ENCODE measurements at places on chromosomes 7 and 10. TPM values are rescaled to one million over a fixed set of nuclear protein-coding genes. Genes with fewer than 3 reads are reported as not detected.

DNA sequence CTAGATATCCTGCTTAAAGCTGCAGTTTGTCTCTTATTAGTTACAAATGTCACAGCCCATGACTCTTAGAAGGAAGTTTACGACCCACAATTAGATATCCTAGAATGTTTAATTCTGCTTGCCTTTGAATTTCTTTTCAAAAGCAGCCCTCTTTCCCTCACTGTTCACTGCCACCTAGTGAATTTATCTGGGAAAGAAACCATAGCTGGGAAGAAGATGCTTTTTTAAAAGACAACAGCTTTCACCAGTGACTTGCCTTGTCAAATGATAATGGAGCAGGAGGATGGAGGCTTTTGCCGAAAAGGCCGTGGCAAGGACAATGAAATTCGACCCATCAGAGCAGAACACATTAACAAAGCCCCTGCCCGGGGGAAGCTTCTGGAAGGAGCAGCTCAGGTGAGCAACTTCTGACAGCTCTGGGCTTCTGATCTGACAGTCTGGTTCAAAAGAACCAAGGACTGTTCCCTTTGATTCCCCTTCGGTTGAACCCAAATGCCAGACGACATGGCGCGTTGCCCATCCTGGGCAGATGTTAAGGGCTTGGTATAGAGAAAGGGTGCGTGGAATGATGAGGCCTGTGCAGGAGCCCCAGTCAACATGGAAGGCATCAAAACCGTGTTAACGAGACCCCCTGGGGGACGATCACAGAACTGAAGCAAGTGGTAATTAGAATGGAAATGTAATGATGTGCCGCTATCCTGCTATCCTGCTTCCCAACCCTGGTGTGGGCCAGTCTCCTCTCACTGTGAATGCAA is 236.8 kb downstream of the FRMD4A start:
- peak; percentile 26 for DNase-seq

DNA sequence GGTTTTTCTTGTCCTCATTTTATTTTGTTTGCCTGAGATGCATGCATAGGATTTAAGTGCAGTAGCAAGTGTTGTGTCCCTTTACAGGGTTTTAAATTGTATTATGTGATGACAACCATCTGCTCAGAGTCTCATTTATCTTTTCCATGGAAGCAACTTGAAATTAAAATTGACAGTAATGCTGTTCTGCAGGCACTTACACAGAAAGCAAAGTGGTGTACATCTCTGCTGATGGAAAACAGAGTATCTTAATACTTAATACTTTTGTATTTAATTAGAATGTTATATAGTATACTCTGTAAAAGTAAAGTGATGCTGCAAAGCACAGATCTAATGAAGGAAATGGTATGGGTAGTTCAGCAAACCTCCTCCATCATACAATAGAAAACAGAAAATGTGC is 482.9 kb downstream of the POM121L12 start:
- DNase-seq: no peak

GRCh38 chr10:80453842-80454512 is at the start of gene TSPAN14:
Gene TSPAN14 (plus strand): TSS chr10:80454310. CDS start chr10:80489234, 34,924 bp downstream.
- DNase-seq: peak; percentile 83

The C10orf105 gene
- not detected for total RNA-seq

- peak; percentile 96 for DNase-seq
These were observed 12.3 kb upstream of the ASB4 start for GRCh38 chr7:95473276-95473985.

DNA sequence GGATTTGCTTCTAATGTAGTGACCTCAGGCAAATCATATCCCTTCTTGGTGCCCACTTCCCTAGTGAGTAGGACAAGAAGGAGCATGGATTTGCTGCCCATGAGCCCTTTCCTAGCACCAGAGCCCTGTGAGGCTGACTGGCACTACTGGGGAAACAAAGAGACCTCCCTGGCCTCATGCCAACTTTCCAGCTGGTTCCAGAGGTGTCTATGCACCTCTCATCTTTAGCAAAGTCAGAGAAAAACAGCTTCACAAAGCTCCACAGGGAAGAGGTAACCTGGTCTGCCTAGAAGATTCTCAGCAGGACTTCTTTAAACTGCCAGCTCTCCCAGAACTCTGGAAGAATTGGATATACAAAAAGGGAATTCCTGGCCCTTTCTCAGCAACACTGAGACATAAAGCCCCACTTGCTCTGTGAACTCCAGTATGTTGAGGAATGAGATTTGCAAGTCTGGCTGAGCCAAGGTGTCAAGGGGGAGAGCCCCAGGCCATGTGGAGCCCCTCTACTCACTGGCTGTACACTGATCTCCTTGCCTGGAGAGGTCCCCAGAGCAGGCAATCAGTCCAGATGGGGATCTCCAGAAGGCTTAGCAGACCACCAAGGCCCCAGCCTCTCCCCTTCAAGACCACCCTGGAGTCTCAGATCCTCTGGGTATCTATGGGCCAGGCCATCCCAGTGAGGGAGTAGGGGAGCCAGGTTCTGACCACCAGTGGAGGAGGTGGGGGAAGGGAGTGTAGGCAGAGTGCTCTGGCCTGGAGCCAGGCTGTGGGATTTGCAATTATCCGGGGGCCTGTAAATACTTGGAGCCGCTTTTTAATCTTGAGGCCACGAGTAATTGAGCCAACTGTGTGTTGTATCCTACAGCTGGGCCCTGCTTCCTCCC is 24.4 kb upstream of the RBM20 start:
- DNase-seq: peak; percentile 82

The CDK14 gene
- 67.6 TPM for total RNA-seq

DNA sequence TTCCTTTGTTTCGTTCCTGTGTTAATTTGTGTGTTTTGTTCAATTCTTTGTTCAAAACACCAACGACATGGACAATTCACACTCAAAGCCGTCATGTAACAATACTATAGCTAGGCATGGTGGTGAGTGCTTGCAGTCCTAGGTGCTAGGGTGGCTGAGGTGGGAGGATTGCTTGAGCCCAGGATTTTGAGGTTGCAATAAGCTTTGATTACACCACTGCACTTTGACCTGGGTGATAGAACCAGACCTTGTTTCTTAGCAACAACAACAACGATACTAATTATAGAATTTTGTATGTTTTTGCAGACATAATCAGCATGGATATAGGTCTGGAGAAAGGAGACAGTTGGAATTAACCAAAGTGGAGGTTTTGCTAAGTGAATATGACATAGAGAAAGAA is 936.2 kb downstream of the PCDH15 start:
- no peak for DNase-seq

- DNase-seq: no peak
These were observed 58.0 kb downstream of the DLG5 start for GRCh38 chr10:77868523-77868922.

DNA sequence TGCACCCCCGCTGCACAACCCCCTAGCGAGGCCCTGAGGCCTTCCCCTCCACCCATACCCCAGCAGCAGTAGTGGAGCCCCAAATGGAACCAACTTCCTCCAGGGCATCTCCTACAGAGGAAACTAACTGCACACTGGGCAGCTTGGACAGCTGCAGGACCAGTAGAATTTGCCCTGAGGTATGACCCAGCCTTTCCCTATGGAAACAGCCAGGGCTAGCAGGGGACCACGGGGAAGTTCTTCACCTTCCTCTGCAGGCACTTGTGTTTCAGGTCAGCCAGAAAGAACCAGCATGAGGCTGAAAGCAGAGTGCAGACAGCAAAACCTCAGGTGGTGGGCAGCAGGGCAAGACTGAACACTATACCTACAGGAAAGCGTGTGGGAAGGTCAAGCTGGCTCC is 5.7 kb upstream of the EEPD1 start:
- DNase-seq: no peak

GRCh38 chr10:114305521-114305925 is 66.5 kb downstream of the VWA2 start:
- no peak for DNase-seq

DNA sequence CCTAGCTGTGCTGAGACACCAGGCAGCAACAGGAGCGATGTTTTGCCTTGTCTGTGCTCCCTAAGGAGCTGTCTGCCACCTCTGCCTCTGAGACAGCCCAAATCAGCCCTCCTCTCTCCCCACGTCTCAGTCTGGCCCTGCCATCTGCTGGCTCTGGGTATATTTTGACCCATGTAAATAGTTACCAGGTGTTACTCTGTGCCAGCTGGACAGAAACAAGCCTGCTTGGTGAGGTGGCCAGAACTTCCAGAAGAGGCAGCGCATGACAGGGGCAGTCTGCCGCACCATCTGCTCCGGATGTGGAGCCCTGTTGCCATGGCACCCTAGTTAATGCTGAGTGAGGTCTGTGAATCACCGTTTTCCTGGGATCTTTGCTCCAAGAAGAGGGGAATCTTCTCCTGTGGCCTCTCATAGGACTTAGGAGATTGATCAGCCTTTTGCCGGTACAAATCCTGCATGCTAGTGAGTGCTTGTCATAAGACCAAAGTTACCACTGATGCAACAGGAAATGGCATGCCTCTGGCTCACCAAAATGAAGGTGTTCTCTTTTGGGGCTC is 31.8 kb downstream of the GSTO2 start:
- DNase-seq: peak; percentile 71

DNA sequence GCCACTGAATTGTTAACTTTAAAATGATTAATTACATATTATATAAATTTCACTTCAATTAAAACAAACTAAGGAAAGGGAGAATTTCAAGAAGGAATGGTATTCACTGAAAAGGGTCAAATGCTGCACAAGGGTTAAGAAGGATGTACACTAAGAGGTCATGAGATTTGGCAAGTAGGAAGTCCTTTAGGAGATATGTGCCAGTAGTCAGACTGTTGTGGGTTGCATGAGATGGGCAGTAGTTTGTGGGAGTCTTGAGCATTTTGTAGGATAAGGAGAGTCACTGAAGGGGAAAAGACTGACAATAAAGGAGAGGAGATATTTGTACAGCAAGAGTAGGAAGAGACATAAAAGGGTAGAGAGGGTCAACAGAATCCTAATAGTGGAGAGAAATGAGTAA is 12.4 kb upstream of the PTPN12 start:
- no peak for DNase-seq

DNA sequence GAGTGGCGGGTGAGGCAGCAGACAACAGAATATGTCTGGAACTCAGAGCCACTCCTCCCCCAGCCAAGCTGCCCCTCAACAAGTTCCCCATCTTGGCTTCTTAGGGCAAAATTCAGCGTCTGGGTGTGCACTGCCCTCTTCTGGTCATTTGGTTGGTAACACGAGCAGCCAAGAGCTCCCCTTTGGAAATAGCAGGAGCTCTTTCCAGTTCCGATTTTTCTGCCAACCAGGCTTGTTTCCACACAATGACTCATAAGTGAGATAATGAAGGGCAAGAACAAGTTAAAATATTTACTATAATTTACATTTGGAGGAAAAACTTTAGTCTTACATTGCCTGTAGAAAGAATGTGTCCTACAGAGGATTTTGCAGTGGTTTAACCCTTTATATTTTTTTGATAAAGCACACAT is 70.5 kb downstream of the ADCYAP1R1 start:
- peak; percentile 79 for DNase-seq

- no peak for DNase-seq
These were observed 41.5 kb upstream of the EBLN1 start for GRCh38 chr10:22259280-22259679.

The TFEC gene
- 0.47 TPM for total RNA-seq

DNA sequence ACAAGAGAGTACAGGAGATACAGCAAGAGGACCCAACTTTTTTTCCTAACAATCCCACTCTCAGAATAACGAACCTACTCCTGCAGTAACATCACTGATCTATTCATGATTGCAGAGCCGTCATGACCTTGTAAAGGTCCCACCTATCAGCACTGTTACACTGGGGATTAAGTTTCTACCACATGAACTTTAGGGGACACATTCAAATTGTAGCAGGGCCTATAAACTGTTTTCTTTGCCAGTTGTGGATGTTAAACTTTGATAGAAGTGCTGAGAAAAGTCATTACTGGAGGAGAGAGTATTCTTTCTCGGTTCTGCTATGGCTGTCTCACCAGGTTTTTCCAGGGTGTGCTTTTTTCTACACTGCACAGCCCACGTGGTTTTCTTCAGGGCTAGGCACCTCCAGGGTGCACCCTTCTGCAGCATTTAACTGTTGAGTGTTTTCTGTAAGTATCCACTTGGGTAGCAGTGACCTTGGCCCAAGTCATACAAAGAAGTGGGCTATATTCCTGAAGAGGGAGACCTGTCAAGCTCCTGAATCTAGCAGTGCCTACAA is 131.6 kb upstream of the AHR start:
- no peak for DNase-seq

The GIMAP2 gene
- total RNA-seq: not detected

- DNase-seq: no peak
These were observed 49.4 kb downstream of the GTF2IRD1 start for GRCh38 chr7:74503061-74503460.

GRCh38 chr10:49230004-49230403 is 41.8 kb upstream of the TMEM273 start:
- no peak for DNase-seq

The TAS2R4 gene
- total RNA-seq: 0.18 TPM

DNA sequence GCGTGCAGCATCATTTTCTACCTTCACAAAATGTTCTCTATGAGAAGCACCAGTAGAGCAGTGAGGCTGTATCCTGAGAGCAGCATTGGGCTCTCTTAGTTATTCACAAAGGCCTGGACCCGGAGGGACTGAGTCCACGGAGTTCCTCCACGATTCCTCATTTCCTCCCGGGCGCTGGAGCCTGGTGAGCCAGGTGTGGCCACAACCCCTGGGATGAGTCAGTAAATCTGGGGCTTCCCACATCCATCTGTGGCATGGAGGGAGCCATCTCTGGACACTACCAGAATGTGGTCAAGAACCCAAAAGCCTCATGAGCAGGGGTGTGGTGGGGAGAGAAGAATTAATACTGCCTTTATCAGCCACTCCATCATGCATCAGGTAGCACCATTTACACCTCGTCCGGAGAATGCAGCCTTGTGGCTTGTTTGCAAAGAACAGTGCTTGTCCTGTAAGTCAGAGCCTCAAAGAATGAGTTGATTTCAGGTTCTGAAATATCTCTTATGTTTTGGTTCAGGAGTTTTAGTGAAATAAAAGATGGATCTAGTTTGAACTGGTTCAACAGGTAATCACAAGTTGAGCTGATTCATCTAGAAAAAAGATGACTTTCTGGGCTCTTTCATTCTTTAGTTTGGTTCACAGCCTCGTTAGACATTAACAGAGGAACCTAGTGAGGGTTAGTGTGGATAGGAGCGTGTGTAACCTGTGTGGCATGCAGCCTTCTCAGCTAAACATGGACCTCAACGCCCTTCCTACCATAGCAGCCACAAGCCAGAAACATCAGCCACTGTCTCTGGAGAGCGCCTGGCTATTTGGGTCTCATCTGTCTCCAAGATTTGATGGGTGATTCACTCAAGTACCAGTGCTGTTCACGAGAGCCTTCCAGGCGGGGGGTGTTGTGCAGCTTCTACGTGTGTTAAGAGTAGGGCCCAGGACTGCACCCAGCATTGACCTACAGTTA is 95.2 kb downstream of the WDR37 start:
- DNase-seq: no peak

DNA sequence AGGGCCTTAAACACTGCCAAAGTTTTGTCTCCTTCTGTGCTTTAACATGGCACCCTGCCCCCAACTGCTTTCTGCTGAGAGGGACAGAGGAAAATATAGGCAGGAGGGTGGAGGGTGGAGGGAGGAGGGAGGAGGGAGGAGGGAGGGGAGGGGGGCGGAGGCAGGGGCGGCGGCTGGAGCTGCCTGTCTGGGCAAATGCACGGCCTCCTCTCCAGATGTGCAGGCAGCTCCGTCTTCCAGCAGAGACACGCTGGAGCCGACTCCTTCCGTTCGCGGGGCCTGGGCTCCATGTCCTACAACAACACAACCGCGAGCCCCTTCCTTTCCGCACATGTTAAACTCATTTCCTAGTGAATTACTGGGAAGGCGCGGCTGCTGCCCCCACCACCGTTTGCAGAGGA is 14.2 kb downstream of the EBF3 start:
- DNase-seq: peak; percentile 79

- DNase-seq: peak; percentile 61
These were observed 33.3 kb upstream of the XPNPEP1 start for GRCh38 chr10:109956454-109957091.

The FAM25C gene
- total RNA-seq: not detected

GRCh38 chr10:131982796-131983195 is 1.1 kb upstream of the BNIP3 start:
- no peak for DNase-seq

The LEP gene
- total RNA-seq: not detected
